ENCODE measurements at places on chromosomes 1 and 21.

DNA sequence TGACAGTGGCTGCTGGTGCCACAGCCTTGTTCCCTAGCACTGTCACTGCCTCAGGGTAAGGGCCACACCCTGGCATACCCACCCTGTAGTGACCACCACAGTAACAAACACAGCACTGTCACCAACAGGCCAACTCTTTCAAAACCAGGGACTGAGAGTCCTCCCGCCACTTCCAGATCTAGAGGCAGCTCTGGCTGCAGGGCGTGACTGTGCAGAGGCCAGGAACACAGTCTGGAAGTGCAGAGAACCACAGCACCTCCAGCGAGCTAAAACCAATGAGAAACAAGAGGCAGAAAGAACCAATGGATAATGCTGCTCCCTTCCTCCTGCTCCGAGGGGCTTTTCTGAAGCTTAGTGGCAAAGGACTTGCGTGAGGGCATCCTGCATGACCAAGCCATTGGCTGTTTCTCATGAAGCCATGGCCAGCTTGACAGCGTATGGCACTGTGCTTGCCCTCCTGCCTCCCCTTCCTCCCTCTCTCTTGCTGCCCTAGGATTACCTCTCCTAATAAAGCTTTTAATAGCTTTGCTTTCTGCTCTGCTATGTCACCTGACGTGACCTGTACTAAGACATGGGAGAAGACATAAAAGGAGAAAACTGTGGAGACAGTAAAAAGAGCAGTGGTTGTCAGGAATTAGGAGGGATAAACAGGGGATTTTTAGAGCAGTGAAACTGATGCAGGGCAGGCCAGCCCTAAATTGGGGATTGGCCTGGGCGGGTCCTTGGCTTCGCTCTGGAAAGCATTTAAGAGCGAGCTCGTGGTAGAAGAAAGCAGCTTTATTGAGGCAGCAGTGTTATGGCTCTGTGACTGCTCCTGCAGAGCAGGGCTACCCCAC lies 7.2 kb downstream of the PARP1 start:
- H3K27me3 ChIP-seq: no peaks in the 10 kb centered on the region
- no peak overlapping the region for H3K27ac ChIP-seq
- peaks cover 2% of the 10 kb centered on the region for H3K4me1 ChIP-seq
- no peak for DNase-seq

- no peaks in the 10 kb centered on the region for H3K27me3 ChIP-seq
- H3K27ac ChIP-seq: peak overlapping the region; percentile 84
- DNase-seq: no peak
Observed at GRCh38 chr1:158998781-158999161, 10.9 kb upstream of the IFI16 start.

DNA sequence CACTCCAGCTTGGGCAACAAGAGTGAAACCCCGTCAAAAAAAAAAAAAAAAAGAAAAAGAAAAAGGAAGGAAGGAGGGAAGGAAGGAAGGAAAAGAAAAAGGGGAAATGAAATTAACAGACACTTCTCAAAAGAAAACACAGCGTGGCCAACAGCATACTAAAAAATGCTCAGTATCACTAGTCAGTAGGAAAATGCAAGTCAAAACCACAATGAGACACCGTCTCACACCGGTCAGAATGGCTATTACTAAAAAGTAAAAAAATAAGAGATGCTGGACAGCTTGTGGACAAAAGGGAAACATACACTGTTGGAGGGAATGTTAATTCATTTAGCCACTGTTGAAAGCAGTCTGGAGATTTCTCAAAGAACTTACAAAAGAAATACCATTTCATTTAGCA lies 369.5 kb upstream of the BRINP3 start:
- H3K36me3 ChIP-seq: no peaks in the 10 kb centered on the region
- H3K27me3 ChIP-seq: no peaks in the 10 kb centered on the region
- DNase-seq: no peak
- no peak overlapping the region for H3K27ac ChIP-seq

- DNase-seq: no peak
- no peak overlapping the region for H3K27ac ChIP-seq
- no peaks in the 10 kb centered on the region for H3K36me3 ChIP-seq
- H3K4me1 ChIP-seq: no peaks in the 10 kb centered on the region
- no peaks in the 10 kb centered on the region for H3K27me3 ChIP-seq
- no peak overlapping the region for H3K4me3 ChIP-seq
Observed at GRCh38 chr1:30043731-30044408, 679.5 kb downstream of the MATN1 start.

- H3K36me3 ChIP-seq: no peaks in the 10 kb centered on the region
- H3K27ac ChIP-seq: no peak overlapping the region
- no peak for DNase-seq
- H3K4me1 ChIP-seq: no peaks in the 10 kb centered on the region
- no peaks in the 10 kb centered on the region for H3K27me3 ChIP-seq
Observed at GRCh38 chr1:70503358-70503757, 92.3 kb downstream of the CTH start.

DNA sequence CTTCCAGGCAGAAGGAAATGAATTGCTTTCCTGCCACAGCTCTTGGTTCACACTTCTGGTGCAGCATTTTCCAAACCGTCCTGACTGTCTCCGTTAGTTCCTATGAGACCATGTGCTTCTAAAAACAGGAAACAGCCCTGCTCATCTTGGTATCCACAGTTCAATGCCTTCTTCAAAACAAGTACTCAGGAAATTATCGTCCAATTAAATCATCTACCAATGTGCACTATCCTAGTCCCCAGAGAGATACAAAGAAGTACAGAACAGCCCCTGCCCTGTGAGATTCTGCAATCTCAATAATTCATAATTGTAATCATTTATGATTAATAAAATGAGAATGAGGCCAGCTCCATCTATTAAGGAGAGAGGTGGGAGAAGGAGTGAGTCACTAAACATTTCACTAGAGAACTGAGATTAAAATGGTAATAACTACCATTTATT lies 11.2 kb downstream of the CLEC20A start:
- H3K4me3 ChIP-seq: no peak overlapping the region
- DNase-seq: no peak
- no peaks in the 10 kb centered on the region for H3K27me3 ChIP-seq
- H3K4me1 ChIP-seq: no peaks in the 10 kb centered on the region
- H3K36me3 ChIP-seq: no peaks in the 10 kb centered on the region
- H3K27ac ChIP-seq: no peak overlapping the region

DNA sequence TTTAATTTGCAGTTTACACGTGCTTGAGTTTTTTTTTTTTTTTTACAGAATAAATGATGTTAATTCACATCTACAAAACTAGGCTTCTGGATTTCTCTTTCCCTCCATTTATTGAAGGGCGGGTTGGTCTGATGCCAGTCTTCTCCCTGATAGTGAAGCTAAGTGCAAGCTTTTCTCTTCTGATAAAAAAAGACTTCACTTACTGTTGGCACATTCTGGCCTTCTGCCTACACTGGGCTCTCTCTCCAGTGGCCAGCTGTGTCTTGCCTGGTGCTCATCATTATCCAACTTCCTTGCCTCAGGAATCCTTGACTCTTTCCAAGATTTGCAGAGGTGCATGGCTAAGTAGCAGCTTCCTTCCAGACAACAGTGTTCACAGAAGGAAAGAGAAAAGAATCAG lies 7.6 kb upstream of the RAP1A start:
- H3K27me3 ChIP-seq: no peaks in the 10 kb centered on the region
- H3K4me3 ChIP-seq: no peak overlapping the region
- no peaks in the 10 kb centered on the region for H3K36me3 ChIP-seq
- no peak overlapping the region for H3K27ac ChIP-seq

- H3K4me1 ChIP-seq: peaks cover 7% of the 10 kb centered on the region
- H3K27me3 ChIP-seq: no peaks in the 10 kb centered on the region
- no peak overlapping the region for H3K27ac ChIP-seq
- H3K4me3 ChIP-seq: no peak overlapping the region
- no peak for DNase-seq
Observed at GRCh38 chr1:248824301-248824700, 1.4 kb downstream of the SH3BP5L start.

GRCh38 chr1:2894381-2895041 lies 93.0 kb upstream of the TTC34 start:
- H3K4me3 ChIP-seq: no peak overlapping the region
- H3K4me1 ChIP-seq: no peaks in the 10 kb centered on the region
- no peaks in the 10 kb centered on the region for H3K27me3 ChIP-seq
- no peak for DNase-seq
- no peaks in the 10 kb centered on the region for H3K36me3 ChIP-seq
- H3K27ac ChIP-seq: no peak overlapping the region

DNA sequence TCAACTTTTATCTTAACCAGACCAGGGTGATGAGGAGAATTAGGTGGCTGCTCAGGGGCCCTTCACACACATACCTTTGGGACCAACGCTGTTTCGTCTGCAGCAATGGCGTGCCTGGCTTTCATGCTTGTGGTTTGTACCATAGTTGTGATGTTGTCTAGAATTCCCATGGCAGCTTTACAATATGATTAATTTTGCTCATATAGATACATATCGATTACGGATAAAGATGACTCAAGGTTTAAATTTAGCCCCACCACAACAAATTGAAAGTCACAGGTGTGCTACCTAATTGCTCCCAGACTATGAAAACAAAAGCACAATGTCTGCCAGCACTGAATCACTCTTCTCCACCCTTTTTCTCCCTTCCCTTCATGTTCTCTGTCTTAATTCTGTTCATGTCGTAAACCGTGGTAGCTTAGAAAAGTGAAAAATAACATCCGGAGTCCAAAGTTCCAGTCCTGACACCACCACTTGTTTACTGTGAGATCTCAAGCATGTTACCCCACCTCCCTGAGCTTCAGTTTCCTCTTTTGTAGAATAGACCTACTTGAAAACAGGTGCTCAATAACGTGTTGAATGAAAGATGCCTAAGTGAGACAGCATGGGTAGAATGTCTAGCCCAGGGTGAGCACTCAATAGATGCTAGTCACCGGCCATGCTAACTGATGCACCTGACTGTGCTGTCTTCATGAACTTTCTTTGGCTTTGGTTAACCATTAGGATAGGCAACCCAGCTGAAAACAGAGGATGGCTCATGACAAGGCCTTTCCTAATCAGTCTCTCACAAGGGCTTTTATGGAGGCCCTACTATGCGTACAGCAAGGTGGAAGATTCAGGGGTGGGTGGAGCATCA lies 22.1 kb upstream of the JUN start:
- no peak overlapping the region for H3K27ac ChIP-seq
- no peaks in the 10 kb centered on the region for H3K27me3 ChIP-seq
- H3K4me3 ChIP-seq: no peak overlapping the region
- DNase-seq: no peak
- H3K4me1 ChIP-seq: peaks cover 5% of the 10 kb centered on the region

DNA sequence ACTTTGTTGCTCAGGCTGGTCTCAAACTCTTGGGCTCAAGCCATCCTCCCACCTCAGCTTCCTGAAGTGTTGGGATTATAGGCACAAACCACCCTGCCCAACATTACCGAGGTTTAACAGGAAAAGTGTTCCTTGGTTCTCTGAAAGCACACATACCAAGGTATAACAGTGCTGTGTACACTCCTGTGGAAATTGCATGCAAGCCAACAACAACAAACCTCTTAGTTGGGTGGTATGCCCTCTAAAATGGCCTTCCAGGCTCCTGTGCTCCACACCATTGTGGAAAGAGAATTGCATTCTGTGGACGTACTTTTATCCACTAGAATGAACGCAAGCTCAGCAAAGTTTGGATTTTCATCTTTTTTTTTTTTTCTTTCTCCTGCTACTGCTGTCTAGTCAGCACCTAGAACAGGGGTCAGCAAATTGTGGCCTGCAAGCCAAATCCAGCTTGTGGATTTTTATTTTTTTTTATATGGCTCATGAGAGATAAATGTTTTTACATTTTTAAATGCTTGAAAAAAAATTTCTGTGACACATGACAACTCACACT lies 192.2 kb upstream of the TNR start:
- no peak overlapping the region for H3K27ac ChIP-seq
- H3K36me3 ChIP-seq: no peaks in the 10 kb centered on the region
- DNase-seq: no peak
- H3K27me3 ChIP-seq: no peaks in the 10 kb centered on the region
- H3K4me3 ChIP-seq: no peak overlapping the region

GRCh38 chr1:193438312-193438711 lies 251.9 kb upstream of the B3GALT2 start:
- H3K27ac ChIP-seq: no peak overlapping the region
- H3K27me3 ChIP-seq: no peaks in the 10 kb centered on the region
- H3K36me3 ChIP-seq: no peaks in the 10 kb centered on the region
- H3K4me1 ChIP-seq: peaks cover 3% of the 10 kb centered on the region
- DNase-seq: no peak

GRCh38 chr21:38544661-38545060 lies 46.4 kb upstream of the ERG start:
- DNase-seq: no peak
- no peak overlapping the region for H3K4me3 ChIP-seq
- no peak overlapping the region for H3K27ac ChIP-seq
- H3K27me3 ChIP-seq: no peaks in the 10 kb centered on the region
- no peaks in the 10 kb centered on the region for H3K4me1 ChIP-seq
- no peaks in the 10 kb centered on the region for H3K36me3 ChIP-seq

DNA sequence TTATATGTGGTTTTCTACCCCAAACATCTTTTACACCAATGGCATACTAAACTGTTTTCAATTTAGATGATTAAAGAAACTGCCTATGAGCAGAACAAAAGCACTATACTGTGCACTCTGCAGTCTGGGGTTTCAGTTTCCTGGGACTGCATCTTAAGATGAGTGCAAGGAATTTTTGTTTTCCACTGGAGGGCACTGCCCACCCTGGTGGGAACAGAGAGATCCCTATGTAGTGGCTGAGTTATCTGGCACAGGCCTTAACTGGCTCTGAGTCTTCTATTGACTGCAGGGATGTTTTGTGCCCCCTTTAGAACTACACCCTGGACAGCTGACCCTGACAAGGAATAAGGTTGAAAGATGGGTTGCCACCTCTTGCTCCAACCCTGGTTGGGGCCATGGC lies 12.0 kb downstream of the PROK1 start:
- no peaks in the 10 kb centered on the region for H3K27me3 ChIP-seq
- H3K27ac ChIP-seq: peak overlapping the region; percentile 65
- H3K36me3 ChIP-seq: no peaks in the 10 kb centered on the region
- H3K4me3 ChIP-seq: no peak overlapping the region
- peaks cover 23% of the 10 kb centered on the region for H3K4me1 ChIP-seq
- no peak for DNase-seq

GRCh38 chr1:18045203-18045602 lies 62.4 kb upstream of the IGSF21 start:
- no peak for DNase-seq
- H3K4me3 ChIP-seq: no peak overlapping the region
- no peaks in the 10 kb centered on the region for H3K27me3 ChIP-seq
- H3K27ac ChIP-seq: no peak overlapping the region
- no peaks in the 10 kb centered on the region for H3K4me1 ChIP-seq
- no peaks in the 10 kb centered on the region for H3K36me3 ChIP-seq

- no peaks in the 10 kb centered on the region for H3K4me1 ChIP-seq
- no peaks in the 10 kb centered on the region for H3K27me3 ChIP-seq
- H3K36me3 ChIP-seq: no peaks in the 10 kb centered on the region
- H3K4me3 ChIP-seq: no peak overlapping the region
Observed at GRCh38 chr1:23570001-23570691, 10.8 kb upstream of the ID3 start.

DNA sequence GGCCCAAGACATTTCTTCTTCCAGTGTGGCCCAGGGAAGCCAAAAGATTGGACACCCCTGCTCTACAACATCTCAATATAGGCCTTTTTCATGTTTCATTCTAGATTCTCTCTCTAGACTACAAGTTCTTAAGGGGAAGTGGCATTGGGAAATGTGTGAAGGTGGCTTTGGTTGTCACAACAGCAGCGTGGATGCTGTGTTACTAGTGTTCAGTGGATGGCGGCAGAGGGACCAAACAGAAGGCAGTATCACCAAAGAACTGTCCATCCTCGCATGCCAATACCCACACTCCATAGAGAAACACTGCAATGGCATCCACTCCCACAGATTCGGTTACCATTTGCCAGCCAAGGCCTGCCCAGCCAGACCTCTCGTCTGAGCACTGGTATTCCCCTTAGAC lies 24.3 kb upstream of the IFNAR2 start:
- H3K27ac ChIP-seq: no peak overlapping the region
- H3K4me1 ChIP-seq: peaks cover 10% of the 10 kb centered on the region
- no peaks in the 10 kb centered on the region for H3K36me3 ChIP-seq
- DNase-seq: no peak

Data from RWPE2 (cell line).